Bronchus fibroblast of lung (primary cell): ENCODE measurements at places on chromosomes 5 and 9. TPM values are rescaled to one million over a fixed set of nuclear protein-coding genes. Genes with fewer than 3 reads are reported as not detected.

Gene RANBP3L
- total RNA-seq = not detected in 2 replicates

Gene CCDC187
- total RNA-seq = not detected in 2 replicates

Gene MELK
- total RNA-seq = 45.6 and 54.8 TPM in 2 replicates

Gene OBP2B
- total RNA-seq = not detected in 2 replicates

Gene SLC1A3
- total RNA-seq = 2.2 and 2.7 TPM in 2 replicates

Gene PCDHGB4
- 4.0 and 4.4 TPM in 2 replicates for total RNA-seq

Gene FGF18
- total RNA-seq = not detected in 2 replicates

Gene PCDHA12
- total RNA-seq = not detected in 2 replicates

Gene PTBP3
- total RNA-seq = 12.6 and 14.8 TPM in 2 replicates

Gene CDKN2B
- 9.6 and 10.4 TPM in 2 replicates for total RNA-seq

Gene SLC22A4
- total RNA-seq = 1.7 and 2.1 TPM in 2 replicates

Gene FOXE1
- not detected in 2 replicates for total RNA-seq

Gene CERT1
- 4.9 and 5.9 TPM in 2 replicates for total RNA-seq

Gene FOXD4L5
- not detected in 2 replicates for total RNA-seq

Gene C9
- total RNA-seq = not detected in 2 replicates

Gene HMCN2
- not detected in 2 replicates for total RNA-seq

Gene RMRP
- total RNA-seq = 46,048 and 56,930 TPM in 2 replicates

Gene SLC25A2
- not detected in 2 replicates for total RNA-seq

Gene FLT4
- total RNA-seq = under 0.01 and 0.45 TPM in 2 replicates

Gene EGFL7
- 2.1 and 2.4 TPM in 2 replicates for total RNA-seq

Gene WNT8A
- total RNA-seq = not detected in 2 replicates

Gene TOR1A
- 62.4 and 66.2 TPM in 2 replicates for total RNA-seq

Gene KLHL3
- total RNA-seq = 0.67 and 1.0 TPM in 2 replicates

Gene RAPGEF1
- total RNA-seq = 14.5 and 18.0 TPM in 2 replicates

Gene FBN2
- total RNA-seq = 52.6 and 57.0 TPM in 2 replicates

Gene PCDHGB1
- 0.30 and 0.34 TPM in 2 replicates for total RNA-seq

Gene CNTLN
- total RNA-seq = 5.9 and 8.2 TPM in 2 replicates

Gene PCA3
- not detected in 2 replicates for total RNA-seq

Gene NPM1
- 1,210 and 1,448 TPM in 2 replicates for total RNA-seq
